Effector CD8-positive, alpha-beta T cell (primary cell): ENCODE measurements at places on chromosomes 1 and 21.

- no peak for DNase-seq
Measured at GRCh38 chr1:209600541-209600940, 17.0 kb downstream of the CAMK1G start.

DNA sequence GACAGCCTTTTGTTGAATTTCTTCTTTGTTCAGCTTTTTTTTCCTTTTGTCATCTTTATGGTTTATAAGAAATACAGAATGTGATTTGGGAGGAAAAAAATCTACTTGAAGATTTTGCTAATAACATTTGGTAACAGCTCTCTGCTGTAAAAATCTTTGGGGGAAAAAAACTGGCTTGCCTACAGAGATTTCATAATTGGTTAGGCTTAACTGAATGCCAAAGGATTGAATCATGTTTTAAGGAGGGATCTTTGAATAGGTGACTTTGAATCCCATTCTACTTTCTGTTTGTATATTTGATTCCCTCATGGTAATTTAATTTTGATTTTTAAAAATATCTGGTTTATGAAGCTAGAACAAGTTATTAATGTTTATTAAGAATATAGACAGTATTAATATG, 3.2 kb downstream of the BTF3L4 start:
- no peak for DNase-seq

DNA sequence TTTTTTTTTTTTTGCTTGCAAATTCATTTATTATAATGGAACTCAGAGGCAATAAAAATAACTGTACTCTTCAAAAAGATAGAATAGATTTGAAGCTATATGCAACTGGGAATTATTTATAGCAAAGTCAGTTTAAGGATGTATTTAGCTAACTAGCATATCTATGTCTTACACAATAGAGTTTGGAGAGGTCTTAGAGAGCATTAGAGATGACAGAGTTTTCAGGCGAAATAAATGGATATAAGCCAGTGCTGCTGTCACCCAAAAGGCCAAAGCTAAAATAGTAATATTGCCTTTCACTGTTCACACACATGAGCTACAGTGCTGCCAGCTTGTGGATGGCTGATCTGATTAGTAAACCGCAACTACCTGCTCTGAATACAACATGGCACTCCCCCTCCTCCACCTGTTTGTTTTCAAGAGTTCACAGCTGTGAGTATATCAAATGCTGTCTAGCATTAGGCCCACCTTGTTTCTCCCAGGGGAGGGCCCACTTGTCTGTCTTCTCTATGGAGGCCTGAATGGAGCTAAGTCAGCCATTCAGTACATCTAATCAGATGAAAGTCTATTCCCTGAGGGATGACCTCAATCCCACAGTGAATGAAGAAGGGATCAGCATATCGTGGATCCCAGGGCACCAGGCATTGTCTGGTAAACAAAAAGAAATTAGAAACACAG, 25.2 kb upstream of the SSX2IP start:
- DNase-seq, result no peak

GRCh38 chr1:26745191-26745590, 42.6 kb upstream of the PIGV start:
- no peak for DNase-seq
